Epithelial cell of esophagus (primary cell): ENCODE measurements at places on chromosomes 3 and 15.

GRCh38 chr15:101309436-101310160, 14.6 kb upstream of the SNRPA1 start:
- no peak for DNase-seq

DNA sequence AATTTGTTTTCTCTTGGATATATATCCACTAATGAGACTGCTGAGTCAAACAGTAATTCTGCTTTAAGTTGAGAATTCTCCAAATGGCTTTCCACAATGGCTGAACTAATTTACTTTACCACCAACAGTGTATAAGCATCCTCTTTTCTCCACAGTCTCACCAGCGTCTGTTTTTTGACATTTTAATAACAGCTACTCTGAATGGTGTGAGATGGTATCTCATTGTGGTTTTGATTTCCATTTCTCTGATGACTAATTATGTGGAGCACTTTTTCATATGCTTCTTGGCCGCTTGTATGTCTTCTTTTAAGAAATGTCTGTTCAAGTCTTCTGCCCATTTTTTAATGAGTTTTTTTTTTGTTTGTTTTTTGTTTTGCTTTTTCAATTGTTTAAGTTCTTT, 206.2 kb downstream of the CTNNB1 start:
- DNase-seq, result no peak

GRCh38 chr3:64074060-64074459, 50.8 kb upstream of the PSMD6 start:
- peak; percentile 47 for DNase-seq

DNA sequence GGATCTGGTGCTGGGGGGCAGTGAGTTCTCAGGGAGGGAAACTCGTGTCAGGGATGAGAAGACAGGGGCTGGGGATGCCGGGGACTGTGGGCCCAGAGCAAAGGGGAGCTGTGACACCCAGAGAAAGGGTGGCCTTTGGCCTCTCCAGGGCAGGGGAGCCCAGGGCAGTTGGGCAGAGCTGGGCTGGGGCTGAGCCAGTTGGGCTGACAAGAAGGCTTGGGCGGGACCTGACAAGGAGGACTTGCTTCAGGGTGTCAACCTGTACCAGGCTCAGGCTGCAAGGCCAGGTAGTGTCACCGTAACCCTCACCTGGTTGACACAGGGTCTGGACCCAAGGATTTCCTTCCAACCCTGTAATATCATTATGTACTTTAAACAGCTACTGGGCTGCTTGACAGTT, 13.2 kb upstream of the ANPEP start:
- DNase-seq, result no peak

GRCh38 chr3:43405888-43406642, 119.7 kb downstream of the SNRK start:
- peak; percentile 9 for DNase-seq

DNA sequence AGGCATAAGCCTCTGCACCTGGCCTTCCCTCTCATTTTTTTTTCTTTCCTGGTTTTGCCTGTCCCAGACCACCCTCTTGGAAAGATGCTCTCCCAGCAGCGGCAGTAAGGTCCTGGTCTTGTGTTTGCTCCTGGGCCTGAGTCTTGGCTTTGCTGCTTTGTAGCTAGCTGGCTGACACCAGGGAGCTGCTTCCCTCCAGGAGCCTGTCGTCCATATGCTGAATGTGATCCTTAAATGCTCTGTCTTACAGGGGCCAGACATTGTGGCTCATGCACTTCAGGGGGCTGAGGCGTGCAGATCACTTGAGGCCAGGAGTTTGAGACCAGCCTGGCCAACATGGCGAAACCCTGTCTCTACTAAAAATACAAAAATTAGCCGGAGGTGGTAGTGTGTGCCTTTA, 17.2 kb downstream of the FLNB start:
- DNase-seq, result no peak

- DNase-seq, result peak; percentile 87
Measured at GRCh38 chr3:48685603-48686511, at the start of gene NCKIPSD. TSS of gene NCKIPSD (minus strand) at chr3:48685915. CDS start at chr3:48685807, 108 bp downstream.

DNA sequence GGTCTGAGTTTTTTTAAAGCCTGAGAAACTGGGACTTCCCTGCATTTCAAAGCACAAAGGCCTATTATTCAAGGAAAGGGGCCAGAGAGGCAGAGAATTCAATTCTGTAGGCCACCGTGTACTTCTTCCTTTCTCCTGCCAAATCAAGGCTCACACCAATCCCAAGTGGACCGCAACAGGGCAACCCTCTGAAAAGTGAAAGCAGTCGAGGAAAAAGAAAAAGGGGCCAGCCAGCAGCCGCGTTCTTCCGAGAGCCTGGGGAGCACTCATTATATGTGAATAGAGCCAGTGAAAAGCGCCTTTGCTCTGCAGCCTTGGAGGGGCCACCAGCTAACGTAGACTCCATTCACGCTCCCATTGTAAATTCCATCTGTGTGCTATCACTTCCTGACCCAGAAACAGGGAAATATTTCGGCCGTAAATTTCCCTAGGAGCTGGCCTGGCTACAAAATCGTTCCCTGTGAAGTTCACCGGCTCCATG, 45.9 kb upstream of the THUMPD3 start:
- DNase-seq, result peak; percentile 38

- DNase-seq, result no peak
Measured at GRCh38 chr3:35739964-35740527, 100.7 kb downstream of the ARPP21 start.

- no peak for DNase-seq
Measured at GRCh38 chr3:153370680-153371079, 208.7 kb downstream of the RAP2B start.

GRCh38 chr3:139780593-139780992, 102.8 kb upstream of the NMNAT3 start:
- no peak for DNase-seq

- no peak for DNase-seq
Measured at GRCh38 chr3:43077261-43077660, 28.6 kb downstream of the POMGNT2 start.
